Stimulated activated CD8-positive, alpha-beta memory T cell treated with anti-CD3 and anti-CD28 coated beads, Interleukin-2, amount 100 ng/mL, for 48 hours (primary cell): ENCODE measurements at places on chromosomes 3 and 15.

GRCh38 chr3:188700918-188701317 lies 470.9 kb upstream of the TPRG1 start:
- no peak for DNase-seq

- DNase-seq: no peak
Measured at GRCh38 chr15:90650117-90650955, 66.8 kb upstream of the BLM start.

DNA sequence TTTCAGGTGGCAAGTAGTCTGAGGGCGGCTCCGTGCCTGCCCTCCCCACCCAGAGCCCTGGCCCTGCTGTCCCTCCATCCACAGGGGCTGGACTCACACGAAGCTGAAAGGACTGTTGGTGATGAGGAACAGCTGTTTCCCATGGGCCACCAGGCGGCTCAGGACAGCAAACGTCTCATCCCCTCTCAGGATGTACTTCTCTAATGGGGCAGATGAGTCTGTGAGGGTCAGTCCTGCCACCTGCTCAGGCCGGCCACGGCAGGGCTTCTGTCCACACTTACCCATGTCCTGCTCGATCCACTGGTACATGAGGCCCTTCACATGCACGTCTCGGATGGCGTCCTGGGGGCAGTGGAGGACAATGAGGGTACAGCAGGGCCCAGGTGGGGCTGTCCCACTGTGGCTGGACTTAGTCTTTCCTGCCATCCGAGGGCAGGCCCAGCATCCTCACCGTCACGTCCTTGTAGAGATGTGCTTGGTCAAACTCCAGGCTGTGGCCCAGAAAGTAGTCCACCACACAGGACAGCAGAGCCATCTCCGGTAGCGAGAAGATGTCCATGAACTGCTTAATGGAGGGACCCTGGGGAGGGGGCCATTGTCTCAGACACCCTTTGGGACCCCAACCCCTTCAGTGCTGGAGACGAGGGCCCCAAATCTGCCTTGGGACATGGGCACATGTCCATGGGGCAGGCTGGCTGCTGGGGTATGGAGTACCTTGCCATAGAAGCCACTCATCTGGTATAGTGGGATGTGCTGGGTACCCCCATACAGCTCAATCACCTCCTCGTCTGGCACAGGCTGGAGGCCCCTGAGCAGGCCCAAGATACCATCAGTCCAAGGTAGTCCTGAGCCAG lies 5.7 kb downstream of the NT5DC2 start:
- no peak for DNase-seq

- no peak for DNase-seq
Measured at GRCh38 chr15:77035584-77035983, 35.3 kb downstream of the TSPAN3 start.

GRCh38 chr15:27234593-27234992 lies 263.6 kb downstream of the GABRG3 start:
- DNase-seq: no peak

GRCh38 chr3:133883641-133884040 lies 12.0 kb downstream of the RAB6B start:
- no peak for DNase-seq

DNA sequence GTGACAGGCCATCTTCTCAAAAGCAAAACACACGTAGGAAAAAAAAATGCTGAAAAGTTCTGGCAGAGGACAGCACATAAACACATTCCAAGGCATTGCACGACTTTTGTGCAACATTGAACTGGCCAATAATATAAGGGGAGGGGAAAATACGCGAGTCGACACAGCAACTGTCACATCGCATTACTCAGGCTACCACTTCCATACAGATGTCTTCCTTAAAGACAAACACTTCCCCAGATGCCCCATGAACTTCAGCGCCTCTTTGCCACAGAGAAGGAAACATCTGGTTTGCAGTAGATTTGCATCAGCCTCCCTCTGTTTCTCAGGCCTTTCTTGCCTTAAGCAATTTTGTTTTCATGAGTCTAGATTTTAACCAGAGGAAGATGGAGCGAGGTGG lies 144.4 kb upstream of the IGF1R start:
- DNase-seq: no peak
